ENCODE measurements at places on chromosomes 7 and 10.

GRCh38 chr7:716636-717035, 9.9 kb upstream of the DNAAF5 start:
- no peak for DNase-seq

GRCh38 chr7:24943096-24943948, 36.7 kb downstream of the OSBPL3 start:
- no peak for DNase-seq

DNA sequence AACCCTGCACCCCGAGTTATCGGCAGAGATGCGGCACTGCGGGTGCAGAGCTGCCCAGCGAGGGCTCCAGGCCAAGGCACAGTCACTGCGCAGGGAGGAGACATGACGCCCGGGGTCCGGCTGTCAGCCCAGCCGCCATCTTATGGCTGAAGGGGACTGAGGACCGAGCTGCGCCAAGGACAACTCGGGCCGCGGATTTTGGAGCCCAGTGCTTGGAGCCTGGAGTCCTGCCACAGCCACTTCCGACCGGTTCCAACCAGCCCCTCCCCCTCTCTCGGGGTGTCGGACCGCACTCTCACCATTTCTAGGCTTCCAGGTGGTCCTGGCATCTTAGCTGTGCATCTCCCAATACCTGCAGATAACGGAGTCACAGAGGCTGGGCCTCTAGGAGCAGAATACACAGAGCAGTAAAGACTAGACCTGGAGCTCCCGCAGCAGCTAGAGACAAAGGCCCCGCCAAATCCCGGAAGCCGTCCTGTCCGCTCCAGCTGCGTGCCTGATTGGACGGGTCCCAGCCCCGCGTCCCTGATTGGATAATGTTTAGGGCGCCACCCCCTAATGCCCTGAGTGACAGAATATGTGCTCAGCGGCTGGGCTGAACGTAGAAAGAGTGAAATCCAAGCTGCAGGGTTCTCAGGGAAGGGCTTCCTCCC, at the start of gene ZNF680:
Gene ZNF680 (minus strand): TSS at position 446 of the 653 bp plus-strand sequence. CDS start 117 bp downstream, at position 329.
- DNase-seq = peak; percentile 96

GRCh38 chr7:46068159-46068558, 147.1 kb upstream of the IGFBP3 start:
- DNase-seq = no peak

DNA sequence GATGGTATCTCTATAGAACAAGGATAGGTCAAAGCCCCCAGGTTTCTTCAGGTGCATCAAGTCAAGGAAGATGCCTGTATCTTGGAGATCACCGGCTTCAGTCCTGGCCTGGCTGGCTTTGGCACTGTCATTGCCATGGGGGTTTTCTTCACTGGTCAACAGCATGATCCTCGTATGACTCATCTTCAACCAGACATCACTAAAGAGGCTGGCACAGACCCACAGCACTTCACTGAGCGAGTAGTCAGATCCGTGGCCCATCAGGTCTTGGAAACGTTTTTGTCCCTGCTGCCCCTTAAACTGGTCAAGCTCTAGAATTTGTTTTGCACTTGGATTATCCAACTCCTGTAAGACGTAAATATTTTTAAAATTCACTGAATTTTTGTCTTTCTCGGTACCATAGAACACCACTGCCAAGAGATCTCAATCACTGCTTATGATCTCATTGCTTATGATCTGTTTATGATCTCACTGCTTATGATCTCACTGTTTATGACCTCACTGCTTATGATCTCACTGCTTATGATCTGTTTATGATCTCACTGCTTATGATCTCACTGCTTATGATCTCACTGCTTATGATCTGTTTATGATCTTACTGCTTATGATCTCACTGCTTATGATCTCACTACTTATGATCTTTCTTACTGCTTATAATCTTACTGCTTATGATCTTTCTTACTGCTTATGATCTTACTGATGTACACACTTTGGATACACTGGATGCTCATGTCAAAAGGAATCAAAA, 135.2 kb downstream of the CYP26A1 start:
- peak; percentile 79 for DNase-seq

- DNase-seq = no peak
Measured at GRCh38 chr7:93008833-93009232, 108.9 kb downstream of the SAMD9 start.

- no peak for DNase-seq
Measured at GRCh38 chr10:131792809-131793208, 108.0 kb upstream of the PPP2R2D start.

- DNase-seq = no peak
Measured at GRCh38 chr7:94142281-94142680, 138.1 kb upstream of the BET1 start.

DNA sequence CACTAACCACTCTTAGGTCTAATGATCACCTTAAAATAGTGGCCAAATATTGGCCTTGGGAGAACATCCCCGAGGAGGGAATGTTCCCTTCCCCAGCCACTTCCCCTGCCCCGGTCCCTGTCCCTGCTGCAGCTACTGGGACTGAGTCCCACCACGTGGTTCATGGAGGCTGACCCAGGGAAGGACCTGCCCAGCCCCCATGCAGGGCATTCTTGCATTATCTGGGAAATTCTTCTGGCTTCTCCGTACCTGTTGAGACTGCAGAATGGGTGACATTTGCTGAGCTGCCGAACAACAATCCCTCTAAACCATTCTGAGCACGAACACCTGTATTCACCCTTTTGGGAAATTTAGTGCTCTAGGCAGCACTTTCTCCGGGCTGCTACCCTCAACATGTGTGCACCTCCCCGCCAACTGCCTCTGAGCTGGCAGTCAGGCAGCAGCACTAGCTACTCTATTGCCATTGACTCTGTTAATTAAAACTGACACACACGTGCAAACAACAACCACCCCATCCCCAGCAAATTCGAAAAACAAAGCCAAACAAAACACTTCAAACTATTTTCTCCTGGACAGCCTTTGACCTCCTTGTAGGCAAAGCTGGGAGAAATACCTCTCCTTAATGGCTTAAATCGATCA, 567.4 kb upstream of the MKI67 start:
- DNase-seq = no peak

Measured in RPMI7951 (cell line).